ENCODE measurements at places on chromosomes 5 and 9. TPM values are rescaled to one million over a fixed set of nuclear protein-coding genes. Genes with fewer than 3 reads are reported as not detected.

GRCh38 chr9:671997-672396 is 169.5 kb upstream of the DMRT1 start:
- H3K27me3 ChIP-seq, result peaks cover 12% of the 10 kb centered on the region

MTAP gene
- 45.8 TPM for total RNA-seq

PPP2R2B gene
- not detected for total RNA-seq

IL9 gene
- total RNA-seq, result not detected

Data from osteocyte (in vitro differentiated cells).